ENCODE measurements at places on chromosomes 6 and 20. TPM values are rescaled to one million over a fixed set of nuclear protein-coding genes. Genes with fewer than 3 reads are reported as not detected.

Gene TRIM31
- not detected for total RNA-seq

Gene AHI1
- total RNA-seq = 116 TPM

Gene SIRPD
- total RNA-seq = not detected

Gene TOX2
- 5.1 TPM for total RNA-seq

Gene RSPO4
- total RNA-seq = 0.92 TPM

Gene TUBB1
- total RNA-seq = 0.92 TPM

Gene SLC17A1
- total RNA-seq = not detected

Gene SLC22A2
- total RNA-seq = 0.46 TPM

Gene SAMD5
- 26.3 TPM for total RNA-seq

Gene FARS2
- 31.1 TPM for total RNA-seq

Gene CD40
- 0.92 TPM for total RNA-seq

Gene BTN1A1
- not detected for total RNA-seq

Gene FOXQ1
- total RNA-seq = 2.8 TPM

Gene MYLK2
- 1.6 TPM for total RNA-seq
